Transverse colon (tissue), 4 donors: ENCODE measurements at places on chromosomes 2 and 18. TPM values are rescaled to one million over a fixed set of nuclear protein-coding genes. Genes with fewer than 3 reads are reported as not detected.
A peak's percentile ranks its signal among the peaks of the same experiment; 100 is the strongest.

DNA sequence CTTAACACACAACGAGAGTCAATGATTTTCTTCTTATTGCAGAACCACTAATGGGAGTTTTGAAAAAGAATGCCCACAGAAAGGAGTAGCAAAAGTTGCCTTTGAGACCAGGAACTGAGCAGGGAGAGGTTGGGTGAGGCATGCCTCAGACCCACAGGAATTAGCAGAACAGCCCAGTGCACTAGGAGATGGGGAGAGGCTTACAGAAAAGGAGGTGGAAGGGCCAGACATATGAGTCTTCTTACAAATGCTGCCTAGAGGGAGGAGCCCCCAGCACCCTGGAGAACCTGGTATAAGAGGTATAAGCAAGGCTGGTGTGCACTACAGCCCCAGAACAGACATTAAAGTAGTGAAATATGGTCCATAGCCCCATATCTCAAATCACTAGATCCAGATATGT is 162.0 kb downstream of the DTNA start:
- no peak for DNase-seq
- no peak overlapping the region for H3K27ac ChIP-seq
- no peaks in the 10 kb centered on the region for H3K27me3 ChIP-seq
- no peaks in the 10 kb centered on the region for H3K36me3 ChIP-seq
- H3K4me3 ChIP-seq: no peak overlapping the region

- H3K27ac ChIP-seq: no peak overlapping the region
- no peaks in the 10 kb centered on the region for H3K27me3 ChIP-seq
- no peaks in the 10 kb centered on the region for H3K36me3 ChIP-seq
Measured at GRCh38 chr18:46401486-46402070, 255.4 kb downstream of the LOXHD1 start.

GRCh38 chr2:70697603-70698383 is 70.2 kb downstream of the ADD2 start:
- H3K4me3 ChIP-seq: no peak overlapping the region
- peaks cover 4% of the 10 kb centered on the region for H3K27me3 ChIP-seq
- no peaks in the 10 kb centered on the region for H3K36me3 ChIP-seq

GRCh38 chr18:57863706-57864105 is 60.6 kb upstream of the ATP8B1 start:
- no peaks in the 10 kb centered on the region for H3K4me1 ChIP-seq
- no peaks in the 10 kb centered on the region for H3K36me3 ChIP-seq
- DNase-seq: no peak
- H3K27me3 ChIP-seq: no peaks in the 10 kb centered on the region

DNA sequence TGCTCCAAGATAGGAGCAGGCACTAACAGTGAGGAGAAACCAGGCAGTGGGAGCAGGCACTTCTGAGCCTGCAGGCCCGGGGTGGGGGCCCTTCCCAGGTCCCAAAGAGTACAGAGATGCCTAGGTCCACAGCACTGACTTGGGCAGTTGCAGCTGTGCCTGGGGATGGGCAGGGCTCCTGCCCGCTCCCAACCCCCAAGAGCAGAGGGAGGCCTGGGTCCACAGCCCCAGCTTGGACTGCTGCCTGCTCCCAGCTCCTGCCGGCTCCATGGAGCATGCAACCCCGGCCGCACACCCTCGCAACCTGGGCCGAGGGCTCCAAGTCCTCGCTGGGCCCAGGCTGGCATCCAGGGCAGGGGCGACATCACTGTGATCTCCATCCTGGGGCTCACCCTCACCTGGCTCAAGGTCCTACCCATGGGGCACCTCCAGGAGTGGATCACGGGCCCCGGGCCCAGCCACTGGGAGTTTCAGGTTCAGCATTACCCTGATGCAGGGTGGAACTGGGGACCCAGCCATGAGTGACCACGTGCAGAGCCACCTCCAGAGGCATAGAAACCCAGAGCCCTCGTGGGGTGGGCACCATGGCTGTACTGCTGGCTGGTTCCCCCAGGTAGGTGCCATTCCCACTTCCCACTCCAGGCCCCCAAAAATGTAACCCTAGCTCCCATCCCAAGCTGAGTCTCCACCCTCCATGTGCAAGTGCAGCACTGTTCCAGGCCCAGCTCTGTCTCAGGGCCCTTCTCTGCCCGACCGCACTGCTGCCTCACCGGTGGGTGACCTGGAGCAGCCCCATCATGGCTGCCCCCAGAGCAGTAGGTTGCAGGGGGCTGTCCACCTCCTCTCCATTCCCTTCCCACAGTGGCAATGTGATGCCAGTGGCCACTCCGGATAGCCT is 325.6 kb downstream of the NR4A2 start:
- no peak overlapping the region for H3K4me3 ChIP-seq
- H3K36me3 ChIP-seq: no peaks in the 10 kb centered on the region
- H3K27ac ChIP-seq: no peak overlapping the region
- H3K27me3 ChIP-seq: no peaks in the 10 kb centered on the region
- H3K4me1 ChIP-seq: no peaks in the 10 kb centered on the region

DNA sequence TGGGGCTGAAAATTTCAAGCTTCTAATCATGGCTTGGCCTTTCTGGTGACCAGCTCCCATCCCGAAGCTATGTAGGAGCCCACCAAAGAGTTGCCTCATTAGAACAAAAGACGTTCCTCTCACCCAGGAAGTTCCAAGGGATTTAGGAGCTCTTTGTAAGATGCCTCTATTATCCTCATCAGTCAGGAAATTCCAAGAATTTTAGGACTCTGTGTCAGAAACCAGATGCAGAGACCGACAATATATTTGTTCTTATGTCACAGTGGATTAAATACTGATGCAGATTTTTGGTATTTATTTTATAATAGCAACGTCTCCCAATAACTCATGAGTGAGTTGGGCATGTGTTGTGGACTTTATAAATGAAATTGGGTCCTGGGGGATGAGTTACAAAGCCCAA is 91.8 kb upstream of the SKOR2 start:
- no peak overlapping the region for H3K4me3 ChIP-seq
- H3K27me3 ChIP-seq: no peaks in the 10 kb centered on the region

DNA sequence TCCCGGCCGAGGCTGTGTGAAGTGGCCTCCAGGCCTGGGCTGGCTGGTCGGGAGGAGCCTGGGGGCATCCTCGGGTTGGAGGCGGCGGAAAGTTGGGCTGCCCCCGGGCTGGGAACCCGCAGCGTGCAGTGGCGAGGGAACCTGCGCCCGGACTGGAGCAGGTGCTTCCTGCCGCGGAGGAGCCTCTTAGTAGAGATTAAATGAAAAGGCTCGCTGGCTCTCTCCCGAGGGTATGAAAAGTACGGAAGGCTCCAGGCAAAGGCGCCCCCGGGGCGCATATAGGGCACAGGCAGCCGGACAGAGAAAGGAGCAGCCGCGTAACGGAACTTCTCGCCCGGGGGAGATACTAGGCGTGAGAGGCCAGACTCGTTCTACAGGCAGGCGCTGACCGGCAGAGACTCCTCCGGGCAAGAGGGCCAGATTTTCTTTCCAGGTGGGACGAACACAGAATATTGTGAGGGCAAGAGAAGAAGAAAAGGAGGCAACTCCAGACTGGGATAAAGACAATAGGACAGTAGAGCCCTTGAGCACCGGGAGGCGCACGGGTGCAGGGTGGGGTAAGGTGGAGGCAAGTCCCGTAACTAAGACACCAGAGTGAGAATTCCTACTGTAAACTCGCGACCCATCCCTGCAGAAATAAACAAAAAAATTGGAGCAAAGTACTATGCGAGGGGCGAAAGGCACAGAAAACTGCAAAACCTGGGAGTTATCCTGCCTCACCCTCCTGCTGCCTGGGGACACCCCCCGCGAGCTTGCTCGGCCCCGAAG is 816 bp downstream of the CDH2 start:
- no peaks in the 10 kb centered on the region for H3K36me3 ChIP-seq
- H3K27me3 ChIP-seq: peaks cover 98% of the 10 kb centered on the region
- H3K4me1 ChIP-seq: no peaks in the 10 kb centered on the region
- H3K4me3 ChIP-seq: peak overlapping the region; percentile 44
- H3K27ac ChIP-seq: no peak overlapping the region

- no peaks in the 10 kb centered on the region for H3K27me3 ChIP-seq
- H3K4me1 ChIP-seq: no peaks in the 10 kb centered on the region
- no peak for DNase-seq
- H3K36me3 ChIP-seq: no peaks in the 10 kb centered on the region
- no peak overlapping the region for H3K4me3 ChIP-seq
- H3K27ac ChIP-seq: no peak overlapping the region
Measured at GRCh38 chr2:188494906-188495305, 203.2 kb downstream of the GULP1 start.

GRCh38 chr2:46075848-46076247 is 221.4 kb upstream of the EPAS1 start:
- H3K36me3 ChIP-seq: no peaks in the 10 kb centered on the region
- no peak overlapping the region for H3K4me3 ChIP-seq

DNA sequence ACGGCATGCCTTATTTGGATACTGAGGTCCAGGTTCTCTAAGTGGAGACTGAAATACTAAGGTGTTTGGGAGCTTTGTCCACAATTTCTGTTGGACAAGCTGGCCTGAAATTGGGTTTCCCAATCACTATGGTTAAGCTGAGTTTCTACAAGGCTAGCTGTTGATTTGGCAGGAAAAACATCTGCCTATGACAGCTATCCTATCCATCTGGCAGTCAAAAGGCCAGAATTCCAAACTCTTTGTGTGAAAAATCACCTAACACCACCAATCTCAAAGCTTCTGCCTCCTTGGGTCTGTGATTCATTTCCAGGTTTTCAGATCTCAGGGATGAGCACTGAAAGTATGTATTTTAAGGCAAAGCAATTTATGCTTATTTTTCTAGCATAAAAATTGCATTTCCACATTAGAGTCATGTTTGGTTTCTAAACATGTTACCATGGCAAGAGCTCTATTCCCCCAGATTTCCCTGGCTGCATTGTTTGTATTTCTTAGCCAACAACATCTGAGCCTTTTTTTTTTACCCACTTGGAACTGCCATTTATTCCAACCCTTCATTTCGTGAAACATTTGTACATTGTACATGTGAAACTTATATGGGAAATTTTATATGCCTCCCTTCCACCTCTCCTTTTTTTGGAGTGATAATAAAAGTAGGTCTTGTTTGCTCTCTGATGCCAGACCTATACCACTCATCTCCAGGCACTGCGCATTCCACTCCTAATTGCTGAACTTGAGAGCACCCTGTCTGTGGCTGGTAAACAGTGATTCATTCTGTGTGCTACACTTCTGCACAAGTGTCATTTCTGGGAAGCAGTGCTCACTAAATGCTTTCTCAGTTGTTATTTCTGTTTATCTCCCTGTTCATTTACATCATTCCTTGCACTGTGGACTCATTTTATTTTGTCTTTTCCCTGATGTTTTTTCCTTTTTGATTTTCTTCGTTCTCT is 15.9 kb upstream of the CCDC85A start:
- H3K27me3 ChIP-seq: no peaks in the 10 kb centered on the region
- H3K36me3 ChIP-seq: no peaks in the 10 kb centered on the region
- no peak overlapping the region for H3K27ac ChIP-seq

DNA sequence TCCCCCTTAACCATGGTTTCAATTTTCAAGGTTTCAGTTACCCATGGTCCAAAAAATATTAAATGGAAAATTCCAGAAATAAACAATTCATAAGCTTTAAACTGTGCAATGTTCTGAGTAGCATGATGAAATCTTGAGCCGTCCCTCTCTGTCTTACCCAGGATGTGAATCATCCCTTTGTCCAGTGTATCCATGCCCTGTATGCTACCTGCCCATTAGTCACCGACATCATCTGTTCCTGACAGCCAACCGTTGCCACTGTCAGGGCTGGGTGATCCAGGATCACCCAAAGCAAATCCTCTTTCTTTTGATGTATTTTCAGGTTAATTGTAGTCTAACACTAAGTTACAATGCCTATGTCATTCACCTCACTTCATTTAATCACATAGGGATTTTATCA is 15.7 kb upstream of the OLA1 start:
- H3K4me1 ChIP-seq: no peaks in the 10 kb centered on the region
- no peaks in the 10 kb centered on the region for H3K36me3 ChIP-seq
- H3K27me3 ChIP-seq: peaks cover 28% of the 10 kb centered on the region
- H3K27ac ChIP-seq: no peak overlapping the region

DNA sequence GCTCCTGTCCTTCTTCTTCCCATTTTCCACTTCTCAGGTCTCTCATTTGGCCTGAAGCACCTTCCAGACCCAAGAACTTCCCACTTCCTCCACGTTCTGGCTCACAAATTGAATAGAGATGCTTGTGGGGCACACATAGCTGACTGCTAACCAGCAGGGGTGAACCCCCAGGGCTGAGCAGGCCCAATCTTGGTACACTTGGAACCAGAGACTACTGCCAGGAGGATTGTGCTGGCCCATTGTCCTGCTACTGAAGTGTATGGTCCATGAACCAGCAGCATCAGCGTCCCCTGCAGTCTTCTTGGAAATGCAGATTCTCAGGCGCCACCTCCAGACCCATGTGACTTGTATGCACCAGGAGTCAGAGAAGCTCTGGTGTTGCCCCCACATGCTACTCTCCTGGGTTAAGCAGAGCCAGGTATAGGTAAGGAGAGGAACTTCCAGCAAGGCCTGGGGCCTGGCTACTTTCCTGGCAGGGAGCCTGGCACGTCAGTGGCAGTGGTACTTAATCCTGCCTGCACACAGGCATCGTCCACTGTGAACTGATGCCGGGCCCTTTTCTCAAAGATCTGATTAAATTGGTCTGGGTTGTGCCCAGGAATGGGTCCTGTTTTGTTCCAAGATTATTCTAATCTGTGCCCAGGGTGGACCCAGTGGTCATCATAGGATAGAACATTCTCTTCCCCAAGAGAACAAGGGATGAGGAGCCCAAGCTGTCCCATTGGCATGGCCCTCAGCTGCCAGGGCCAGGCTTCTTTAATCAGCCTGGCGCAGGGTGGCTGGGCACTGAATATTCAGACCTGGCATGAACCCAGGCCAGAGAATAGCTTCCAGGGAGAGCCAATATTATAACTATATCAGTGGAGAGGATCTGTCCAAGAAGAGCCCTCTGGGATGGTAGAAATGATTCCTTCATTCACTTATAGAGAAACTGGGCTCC is 248.7 kb downstream of the SOX11 start:
- no peak overlapping the region for H3K4me3 ChIP-seq
- no peaks in the 10 kb centered on the region for H3K27me3 ChIP-seq
- DNase-seq: no peak

GRCh38 chr2:25698752-25699151 is 25.4 kb upstream of the DTNB start:
- no peaks in the 10 kb centered on the region for H3K4me1 ChIP-seq
- no peak for DNase-seq
- H3K27me3 ChIP-seq: peaks cover 6% of the 10 kb centered on the region
- H3K36me3 ChIP-seq: no peaks in the 10 kb centered on the region
- H3K27ac ChIP-seq: no peak overlapping the region

- no peak for DNase-seq
- no peak overlapping the region for H3K27ac ChIP-seq
- no peaks in the 10 kb centered on the region for H3K27me3 ChIP-seq
- H3K36me3 ChIP-seq: no peaks in the 10 kb centered on the region
- H3K4me1 ChIP-seq: peaks cover 14% of the 10 kb centered on the region
Measured at GRCh38 chr2:37894047-37894446, 31.0 kb upstream of the RMDN2 start.

DNA sequence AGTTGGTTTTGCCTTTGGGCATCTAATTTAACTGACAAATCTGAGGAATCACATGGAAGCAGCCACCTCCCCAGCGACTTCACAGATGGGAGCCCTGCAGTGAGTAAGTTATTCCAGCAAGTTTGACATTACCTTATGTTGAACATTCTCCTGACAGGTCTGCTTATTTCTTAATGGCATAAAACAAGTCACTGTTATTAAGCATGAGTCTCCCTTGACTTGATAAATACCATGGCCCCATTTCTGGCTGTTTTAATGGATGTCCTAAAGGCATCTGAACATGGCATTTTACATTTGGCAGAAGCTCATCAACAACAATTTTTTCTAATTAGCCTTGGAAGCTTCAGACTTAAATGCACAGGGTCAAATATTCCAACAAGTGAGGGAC is 92.6 kb upstream of the CREB1 start:
- H3K4me1 ChIP-seq: no peaks in the 10 kb centered on the region
- DNase-seq: no peak
- no peak overlapping the region for H3K4me3 ChIP-seq
- no peak overlapping the region for H3K27ac ChIP-seq

TMEM237 gene
- total RNA-seq: 7.6 TPM

EML6 gene
- 8.2 TPM for total RNA-seq

TNFRSF11A gene
- total RNA-seq: 33.7 TPM

RMDN2 gene
- total RNA-seq: 48.3 TPM

OXER1 gene
- 6.4 TPM for total RNA-seq

CPS1 gene
- total RNA-seq: not detected

FSIP2 gene
- 56.4 TPM for total RNA-seq
